ENCODE measurements at places on chromosomes 5 and 9.
A peak's percentile ranks its signal among the peaks of the same experiment; 100 is the strongest.

DNA sequence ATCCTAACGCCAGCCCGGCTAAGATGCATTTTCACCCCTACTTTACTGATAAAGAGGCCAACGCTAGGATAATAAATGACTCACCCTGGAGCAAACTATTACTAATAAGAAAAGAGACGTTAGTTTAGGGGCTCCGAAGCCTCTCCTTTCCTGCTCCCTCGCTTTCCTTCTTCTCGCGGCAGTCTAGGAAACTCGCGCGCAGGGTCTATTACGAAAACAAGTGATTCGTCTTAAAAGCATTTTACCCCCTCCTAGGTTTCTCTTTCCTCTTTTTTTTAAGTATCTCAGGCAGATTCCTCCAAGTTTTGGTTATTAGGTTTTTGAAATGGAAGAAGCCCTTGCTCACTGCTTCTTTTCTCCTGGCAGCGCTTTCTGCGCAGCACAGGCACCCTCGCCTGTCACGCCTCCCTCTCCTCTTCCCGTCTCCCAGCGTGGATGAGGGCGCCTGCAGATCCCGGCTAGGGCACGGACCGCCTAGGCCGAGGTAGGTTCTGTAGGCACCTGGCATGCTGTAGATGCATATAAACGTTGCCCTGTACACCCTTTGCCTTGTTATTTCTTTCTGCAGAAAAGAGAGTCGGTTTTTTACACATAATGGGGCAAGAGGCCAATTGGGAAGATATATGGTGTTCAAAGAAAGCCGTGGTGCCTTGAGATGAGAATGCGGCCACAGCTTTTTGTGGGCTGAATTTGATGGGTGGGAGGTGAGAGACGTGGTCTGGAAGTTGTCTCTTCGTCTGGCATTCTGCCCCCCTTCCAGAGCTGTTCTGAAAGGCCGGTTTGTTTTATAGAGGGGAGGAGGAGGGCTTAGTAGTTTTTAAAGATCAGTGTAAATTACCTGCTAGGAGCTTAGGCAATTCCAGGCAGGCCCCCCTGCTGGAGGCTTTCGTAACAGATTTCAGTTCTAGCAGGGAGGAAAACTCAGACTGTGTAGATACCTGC is 983 bp downstream of the GCNT1 start:
- DNase-seq = peak; percentile 21

DNA sequence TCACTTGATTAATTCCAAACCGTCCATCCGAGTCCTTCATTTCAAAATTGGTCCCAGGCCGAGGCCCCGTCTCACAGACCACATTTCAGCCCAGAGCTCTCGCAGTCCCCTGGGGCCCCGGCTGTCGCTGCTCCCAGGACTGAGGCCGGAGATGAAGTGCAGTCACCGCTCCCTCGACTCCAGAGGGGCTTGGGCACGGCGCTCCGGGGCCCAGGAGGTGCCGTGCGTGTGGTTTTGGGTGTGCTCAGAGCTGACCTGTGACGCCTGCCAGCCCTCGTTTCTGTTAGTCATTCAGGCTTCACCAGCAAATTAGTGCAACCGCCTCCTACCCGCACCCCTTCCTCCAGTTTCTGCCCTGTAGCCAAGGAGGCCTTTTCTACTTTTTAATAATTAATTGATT is 48.7 kb upstream of the PHYKPL start:
- no peak for DNase-seq

GRCh38 chr9:119967867-119968535 is 598.8 kb upstream of the BRINP1 start:
- no peak for DNase-seq

- DNase-seq = no peak
These were observed 106.5 kb downstream of the ANKRD55 start for GRCh38 chr5:56126487-56127179.

- DNase-seq = no peak
These were observed 11.5 kb downstream of the NR2F1-AS1 start for GRCh38 chr5:93569300-93570160.

DNA sequence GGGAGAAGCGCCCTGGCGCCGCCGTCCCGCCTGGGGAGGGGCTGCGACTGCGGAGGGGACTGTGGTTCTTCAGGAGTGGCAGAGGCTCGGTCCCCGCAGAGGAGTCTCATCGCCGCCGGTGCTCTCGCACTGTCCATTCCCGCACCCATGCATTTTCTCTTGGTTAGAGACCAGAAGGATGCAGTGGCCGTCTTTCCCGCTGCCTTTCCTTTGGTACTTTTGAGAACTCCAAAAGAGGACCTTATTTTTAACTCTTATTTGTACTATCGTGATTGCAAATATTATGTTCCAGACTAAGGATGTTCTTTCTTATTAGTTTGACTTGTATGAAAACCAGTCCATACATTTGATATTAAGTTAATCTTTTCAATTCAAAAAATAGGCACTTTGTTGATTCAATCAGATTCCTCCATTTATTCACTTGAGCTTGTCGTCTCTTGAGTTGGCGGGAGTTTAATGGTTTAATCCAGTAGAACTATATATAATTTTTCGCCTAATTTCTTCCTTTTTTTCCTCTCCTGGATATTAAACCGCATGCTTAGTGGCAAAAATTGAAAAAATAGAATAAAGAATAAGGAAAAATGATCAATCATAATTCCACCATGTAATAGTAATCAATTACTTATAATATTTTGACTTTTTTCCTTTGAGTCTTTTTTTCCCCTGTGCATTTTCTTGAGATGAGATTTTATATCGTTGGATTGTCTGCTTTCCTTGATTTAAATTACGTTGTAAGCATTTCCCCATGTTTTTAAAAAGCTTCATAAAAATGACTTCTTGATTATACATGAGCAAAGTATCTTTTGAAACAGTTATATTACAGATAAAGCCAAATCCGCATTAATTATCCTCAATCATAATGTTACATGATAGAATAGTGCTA is 861 bp downstream of the ZFYVE16 start:
- peak; percentile 52 for DNase-seq

GRCh38 chr5:141574122-141574510 is 44.7 kb downstream of the DIAPH1 start:
- DNase-seq = no peak

GRCh38 chr9:97487107-97487506 is 14.4 kb upstream of the TMOD1 start:
- no peak for DNase-seq

DNA sequence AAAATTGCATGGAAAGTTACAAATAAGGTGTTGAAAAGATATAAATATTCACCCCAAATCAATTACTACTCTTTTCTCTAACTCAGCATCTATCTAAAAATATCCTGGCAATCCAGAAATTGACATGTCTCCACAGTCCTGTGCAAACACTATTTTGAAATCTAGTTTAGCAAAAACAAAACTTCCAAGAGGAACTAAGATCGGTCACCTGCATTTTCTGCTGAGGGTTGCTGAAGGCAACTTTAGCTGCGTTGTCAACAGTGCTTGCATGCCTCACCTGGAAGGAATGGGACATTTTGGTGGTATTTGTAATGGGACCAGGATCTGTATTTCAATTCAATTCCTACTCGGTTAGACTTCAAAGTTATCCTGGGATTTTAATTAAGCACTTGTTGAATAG is 398.3 kb downstream of the NTRK2 start:
- DNase-seq = no peak

DNA sequence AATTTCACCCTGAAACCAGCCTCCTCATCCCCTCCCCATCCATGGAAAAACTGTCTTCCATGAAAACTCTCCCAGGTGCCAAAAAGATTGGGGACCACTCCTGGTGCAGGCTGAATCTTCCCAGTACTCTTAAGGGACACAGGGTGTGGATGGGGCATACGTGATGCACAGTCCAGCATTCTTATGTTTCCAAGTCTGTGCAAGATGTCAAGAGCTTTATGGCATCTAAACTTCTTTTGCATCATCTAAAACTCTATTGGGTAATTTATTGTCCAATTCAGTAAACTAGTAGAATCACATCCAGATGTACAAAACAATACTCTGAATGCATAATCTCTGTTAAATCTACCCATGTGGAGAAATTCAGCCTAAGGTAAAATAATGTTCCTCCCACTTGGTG is 9.3 kb upstream of the FGD3 start:
- peak; percentile 1 for DNase-seq

DNA sequence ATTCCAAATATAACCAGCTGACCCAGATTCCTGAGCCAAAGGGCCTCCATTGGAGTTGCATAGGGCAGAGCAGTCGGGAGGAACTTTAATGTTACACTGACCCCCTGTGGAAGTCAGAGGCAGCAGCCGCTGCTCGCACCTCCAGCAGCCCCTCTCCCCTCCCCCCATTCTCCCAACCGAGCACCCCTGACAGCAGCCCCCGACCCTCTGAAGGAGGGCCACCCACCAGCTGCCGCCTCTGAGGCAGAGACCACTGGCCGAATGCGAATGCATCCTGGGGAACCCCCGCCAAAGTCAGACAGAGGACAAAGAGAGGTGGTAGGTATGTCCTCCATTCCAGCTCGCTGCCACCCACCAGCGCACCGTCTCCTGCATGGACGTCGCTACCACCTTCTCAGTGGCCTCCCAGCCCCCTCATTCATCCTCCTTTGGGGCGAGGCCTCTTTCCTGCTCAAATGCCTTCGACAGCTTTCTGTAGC is 231.0 kb downstream of the CDK5RAP2 start:
- peak; percentile 20 for DNase-seq

DNA sequence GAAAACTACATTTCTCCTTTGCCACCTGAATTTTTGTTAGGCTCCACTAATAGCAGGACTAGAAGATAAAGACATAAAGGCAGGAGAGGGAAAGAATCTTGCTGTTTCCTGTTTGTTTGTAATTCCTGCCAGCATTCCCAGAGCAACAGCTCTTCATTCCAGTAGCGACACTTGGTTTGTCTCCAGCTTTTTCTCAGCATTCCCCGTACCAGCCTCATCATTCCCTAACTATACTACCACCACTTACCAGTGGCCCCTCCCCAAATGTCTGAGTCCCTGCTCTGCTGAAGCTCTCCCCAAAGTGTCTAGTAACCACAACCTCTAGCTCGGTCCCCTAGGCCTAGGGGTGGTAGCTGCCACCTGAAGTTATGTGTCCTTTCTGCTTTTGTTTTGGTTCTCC is 18.6 kb downstream of the CETN3 start:
- DNase-seq = no peak

DNA sequence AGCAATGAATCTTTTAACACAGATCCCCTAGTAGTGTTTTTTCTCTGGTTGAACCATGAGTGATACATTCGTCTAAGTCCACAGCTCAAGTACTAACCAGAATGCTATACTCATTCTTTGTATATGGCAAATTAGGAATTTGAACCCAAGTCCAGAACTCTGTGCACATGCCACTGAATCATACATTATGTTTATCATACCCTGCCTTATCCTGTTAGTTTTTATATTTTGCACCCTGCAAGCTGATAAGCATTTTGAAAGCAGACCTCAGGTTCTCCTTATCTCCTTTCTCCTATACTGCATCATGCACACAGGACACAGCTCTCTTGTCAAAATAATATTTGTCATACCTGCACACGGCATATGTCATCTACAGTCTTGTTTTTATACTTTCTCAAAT is 54.6 kb upstream of the ELL2 start:
- no peak for DNase-seq

DNA sequence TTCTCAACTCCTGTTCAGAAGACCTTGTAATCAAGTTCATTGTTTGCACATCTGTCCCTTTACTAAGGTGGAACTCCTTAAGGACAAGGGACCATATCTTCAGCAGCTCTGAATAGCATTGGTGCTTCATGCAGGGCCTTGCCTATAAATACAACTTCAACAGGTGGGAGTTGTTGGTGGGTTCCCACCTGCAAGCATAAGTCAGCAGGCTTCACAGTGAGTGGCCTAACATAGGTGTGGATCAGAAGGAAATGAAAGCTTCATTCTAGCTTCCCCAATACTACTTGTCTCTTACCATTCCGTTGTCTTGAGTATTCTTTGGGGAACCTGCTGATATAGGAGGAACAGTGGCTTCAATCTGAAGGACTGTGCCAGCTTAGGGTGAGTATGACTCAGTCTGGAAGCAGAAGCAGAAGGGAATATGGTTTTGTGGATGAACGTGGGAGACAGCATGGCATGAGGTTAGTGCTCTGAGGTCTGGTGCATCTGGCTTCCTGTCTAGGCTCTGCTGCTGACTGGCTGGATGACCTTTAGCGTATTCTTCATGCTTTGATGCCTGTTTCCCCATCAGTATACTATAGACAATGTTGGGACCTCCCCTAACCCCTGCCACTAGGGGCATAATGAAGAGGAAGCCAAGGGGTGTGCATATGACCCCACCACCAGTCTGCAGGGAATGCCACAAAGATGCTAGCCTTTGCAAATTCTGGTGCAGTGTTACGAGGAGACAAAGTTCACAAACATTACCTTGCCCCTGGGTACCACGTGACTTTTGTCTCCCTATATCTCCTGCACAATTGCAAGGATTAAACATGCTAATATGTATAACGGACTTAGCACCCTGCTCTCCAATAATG is 192.3 kb downstream of the PALM2AKAP2 start:
- no peak for DNase-seq

GRCh38 chr9:84230355-84231145 is 110.0 kb downstream of the SLC28A3 start:
- DNase-seq = no peak

GRCh38 chr5:166767858-166768257 is 1523.6 kb upstream of the WWC1 start:
- DNase-seq = no peak

- DNase-seq = no peak
These were observed 85.4 kb downstream of the SLC1A3 start for GRCh38 chr5:36691696-36692371.

- no peak for DNase-seq
These were observed 61.7 kb upstream of the ZFR start for GRCh38 chr5:32506201-32506661.

GRCh38 chr5:27093279-27093678 is 54.9 kb upstream of the CDH9 start:
- no peak for DNase-seq

- DNase-seq = no peak
These were observed 50.7 kb upstream of the GRHPR start for GRCh38 chr9:37371565-37372464.

DNA sequence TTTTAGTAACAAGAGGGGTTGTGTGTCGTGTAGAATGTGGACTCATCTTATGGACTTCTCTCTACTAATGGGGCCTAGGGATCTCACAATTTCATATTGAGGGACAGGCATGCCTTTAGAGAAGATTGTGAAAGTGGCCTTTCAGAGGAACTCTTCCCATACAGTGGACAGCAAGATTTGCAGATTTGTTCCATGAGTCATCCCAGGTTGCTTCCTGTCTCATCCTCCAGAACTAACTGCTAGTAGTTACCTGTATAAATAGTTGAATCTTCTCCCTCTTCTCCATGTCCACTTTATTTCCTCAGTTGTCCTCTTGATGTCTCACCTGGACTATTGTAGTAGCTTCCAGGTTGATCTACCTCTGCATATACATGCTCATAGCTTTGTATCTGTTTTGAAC is 997.5 kb upstream of the CTNND2 start:
- no peak for DNase-seq

- DNase-seq = no peak
These were observed 351.9 kb downstream of the ENC1 start for GRCh38 chr5:74288448-74289108.
